ENCODE measurements at places on chromosomes 6 and 20.

DNA sequence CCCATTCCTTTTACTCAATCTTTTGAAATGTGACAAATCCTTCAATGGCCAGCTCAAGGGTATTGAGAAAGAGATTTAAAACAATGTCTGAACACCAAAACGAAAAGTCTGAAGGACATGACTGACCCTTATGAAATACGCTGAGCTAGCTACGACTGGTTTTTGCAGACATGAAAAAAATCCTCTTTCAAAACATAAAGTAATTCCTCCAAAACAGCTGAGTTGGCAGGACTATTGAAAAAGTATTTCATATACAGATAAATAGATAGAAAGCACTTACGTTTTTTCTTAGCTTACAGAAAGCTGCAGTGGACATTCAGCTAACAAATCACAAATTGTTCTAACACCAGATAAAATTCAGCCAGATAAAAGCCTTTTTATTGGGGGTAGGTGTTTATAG is 702.7 kb upstream of the AGPAT4 start:
- DNase-seq = no peak

GRCh38 chr6:137161949-137162348 is 11.5 kb downstream of the IL22RA2 start:
- no peak for DNase-seq

DNA sequence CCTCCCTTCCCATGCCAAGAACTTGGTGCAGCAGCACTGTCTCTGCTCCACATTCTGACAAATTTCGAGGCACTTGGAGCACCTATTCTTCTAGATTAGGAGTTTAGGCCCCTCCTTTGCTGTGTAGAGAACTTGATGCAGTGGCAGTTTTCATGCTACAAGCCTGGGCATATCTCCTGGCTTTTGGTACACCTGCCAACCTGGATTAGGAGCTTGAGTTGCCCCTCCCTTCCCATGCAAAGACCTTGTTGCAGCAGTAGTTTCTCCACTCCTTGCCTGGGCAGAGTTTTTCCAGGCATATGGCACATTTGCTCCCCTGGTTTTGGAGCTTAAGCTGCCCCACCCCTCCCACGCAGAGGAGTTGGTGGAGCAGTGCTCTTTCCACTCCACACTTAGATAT is 956.1 kb downstream of the EYS start:
- peak; percentile 39 for DNase-seq

GRCh38 chr6:166743406-166744222 is 116.6 kb upstream of the RPS6KA2 start:
- no peak for DNase-seq

GRCh38 chr20:7375905-7376304 is 564.4 kb downstream of the HAO1 start:
- DNase-seq = no peak

DNA sequence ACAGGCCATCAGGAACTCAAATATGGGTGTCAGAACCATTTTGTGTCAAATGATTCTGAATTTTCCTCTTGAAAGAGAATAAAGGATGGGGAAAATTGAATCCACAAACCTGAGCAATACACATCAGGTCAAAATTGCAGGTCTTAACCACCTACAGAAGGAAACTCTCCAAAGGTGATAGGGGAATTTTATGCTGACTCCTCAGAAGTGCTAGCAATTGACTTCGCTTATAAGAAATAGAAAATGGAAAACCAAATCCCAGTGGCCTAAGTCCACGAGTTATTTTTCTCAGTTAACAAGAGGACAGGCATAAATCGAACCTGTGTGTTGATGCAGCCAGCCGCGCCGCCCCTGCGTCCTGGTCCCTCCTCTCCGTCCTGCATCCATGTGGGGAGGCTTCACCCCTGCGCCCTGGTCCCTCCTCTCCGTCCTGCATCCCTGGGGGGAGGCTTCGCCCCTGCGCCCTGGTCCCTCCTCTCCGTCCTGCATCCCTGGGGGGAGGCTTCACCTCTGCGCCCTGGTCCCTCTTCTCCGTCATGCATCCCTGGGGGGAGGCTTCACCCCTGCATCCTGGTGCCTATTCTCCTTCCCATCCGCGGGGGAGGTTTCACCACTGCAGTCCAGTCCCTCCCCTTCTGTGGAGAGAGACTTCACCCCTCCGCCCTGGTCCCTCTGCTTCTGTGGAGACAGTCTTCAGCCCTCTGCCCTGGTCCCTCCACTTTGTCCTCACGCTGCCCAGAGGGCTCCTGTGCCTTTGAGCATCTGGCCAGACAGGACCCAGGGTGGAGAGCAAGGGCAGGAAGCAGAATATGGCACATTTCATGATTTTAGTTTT is 230.3 kb downstream of the SMOC2 start:
- DNase-seq = no peak

DNA sequence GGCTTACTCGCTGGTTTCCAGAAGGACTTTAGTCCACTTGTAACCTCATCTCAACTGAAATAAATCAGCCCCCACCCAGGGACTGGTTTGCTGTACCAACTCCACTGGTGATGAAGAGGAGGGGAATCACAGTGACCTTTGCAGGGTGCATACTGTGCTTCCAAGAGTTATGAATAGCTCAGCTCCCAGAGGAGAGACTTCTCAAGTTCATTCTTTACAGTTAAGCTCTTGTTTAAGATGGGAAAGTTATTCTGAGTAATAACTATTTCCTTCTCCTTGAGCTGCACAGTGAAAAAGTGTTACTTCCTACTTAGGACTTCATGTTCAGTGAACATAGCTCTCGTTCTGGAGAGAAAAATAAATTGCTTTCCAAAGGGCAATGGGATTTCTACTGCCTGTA is 166.5 kb upstream of the ECI2 start:
- DNase-seq = no peak

- DNase-seq = peak; percentile 89
These were observed 671 bp downstream of the TAPBP start for GRCh38 chr6:33313105-33313708.

DNA sequence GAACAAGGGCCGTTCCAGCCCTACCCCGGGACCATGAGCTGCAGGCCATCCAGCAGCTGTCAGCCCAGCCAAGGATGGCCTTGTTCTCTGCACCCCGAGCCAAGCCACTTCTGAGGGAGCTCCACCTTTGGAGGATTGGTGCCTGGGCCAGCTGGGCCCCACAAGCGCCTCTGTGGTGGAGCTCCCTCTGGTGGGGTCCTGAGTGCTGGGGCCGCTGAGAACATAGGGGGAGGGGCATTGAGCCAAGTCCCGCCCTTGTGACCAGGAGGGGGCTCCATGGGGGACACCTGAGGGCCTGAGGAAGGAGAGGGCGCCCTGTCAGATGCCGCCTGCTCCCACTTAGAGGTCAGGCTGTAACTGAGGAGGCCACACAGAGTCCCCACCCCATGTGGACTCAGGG is 43.2 kb downstream of the YTHDF1 start:
- no peak for DNase-seq

DNA sequence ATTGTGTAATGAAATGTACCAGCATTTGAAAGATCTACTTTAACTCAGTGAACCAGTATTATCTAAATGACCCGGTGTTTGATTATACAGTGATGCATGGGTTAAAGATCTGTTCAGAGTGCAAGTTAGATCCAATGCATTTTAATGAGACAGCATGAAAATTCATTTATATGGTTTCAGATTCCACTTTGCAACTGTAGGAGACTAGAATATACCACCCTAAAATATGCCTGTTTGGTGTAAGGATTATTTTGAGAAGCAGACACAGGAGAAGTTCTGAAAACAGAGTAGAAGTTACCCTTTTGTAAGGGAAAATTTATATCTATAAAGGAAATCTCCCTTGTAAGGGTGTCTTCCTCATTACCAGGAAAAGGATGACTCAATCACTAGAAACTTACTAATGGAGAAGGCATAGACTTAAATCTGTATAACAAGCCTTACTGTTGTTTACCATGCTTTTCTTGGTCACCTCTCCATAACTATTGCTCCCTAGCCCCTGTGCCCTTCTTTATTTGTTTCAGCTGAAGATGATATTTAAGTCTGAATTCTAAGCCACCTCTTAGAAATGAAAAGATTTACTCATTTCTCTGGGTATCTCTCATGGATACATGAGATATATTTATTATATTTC is 105.4 kb downstream of the NCOA3 start:
- DNase-seq = peak; percentile 23

DNA sequence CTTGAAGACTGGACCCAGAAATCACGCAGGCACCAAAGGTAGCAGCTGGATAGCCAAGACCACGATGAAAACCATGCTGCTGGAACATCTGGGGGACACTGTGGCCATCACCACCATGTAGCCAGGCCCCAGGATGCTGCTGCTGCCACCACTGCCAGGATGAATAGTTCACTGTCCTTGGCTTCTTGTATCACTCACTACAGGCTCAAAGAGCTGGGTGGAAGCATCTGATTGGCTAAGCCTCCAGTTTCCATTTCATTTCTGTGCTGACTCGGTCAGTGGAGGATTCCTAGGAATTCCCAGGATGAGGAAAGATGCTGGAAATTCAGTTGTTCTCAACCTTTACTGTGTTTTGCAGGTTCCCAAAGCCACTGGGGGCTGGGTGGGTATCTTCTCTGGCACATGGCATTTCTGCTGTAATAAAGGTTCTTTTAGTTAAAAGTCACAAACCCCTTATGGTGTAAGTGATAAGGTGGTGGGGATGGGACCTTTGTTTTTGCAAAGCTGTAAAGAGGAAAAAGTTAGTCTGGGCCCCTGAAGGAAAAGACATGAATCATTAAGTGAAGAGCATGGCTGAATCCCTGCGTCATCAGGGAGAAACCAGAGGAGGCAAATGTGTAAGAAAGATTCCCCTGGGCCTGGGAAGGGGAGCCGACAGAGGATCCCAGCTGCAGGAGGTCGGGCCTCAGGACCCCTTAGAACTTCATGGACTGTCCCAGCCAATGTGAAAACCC is 75.6 kb upstream of the RNF24 start:
- peak; percentile 91 for DNase-seq

DNA sequence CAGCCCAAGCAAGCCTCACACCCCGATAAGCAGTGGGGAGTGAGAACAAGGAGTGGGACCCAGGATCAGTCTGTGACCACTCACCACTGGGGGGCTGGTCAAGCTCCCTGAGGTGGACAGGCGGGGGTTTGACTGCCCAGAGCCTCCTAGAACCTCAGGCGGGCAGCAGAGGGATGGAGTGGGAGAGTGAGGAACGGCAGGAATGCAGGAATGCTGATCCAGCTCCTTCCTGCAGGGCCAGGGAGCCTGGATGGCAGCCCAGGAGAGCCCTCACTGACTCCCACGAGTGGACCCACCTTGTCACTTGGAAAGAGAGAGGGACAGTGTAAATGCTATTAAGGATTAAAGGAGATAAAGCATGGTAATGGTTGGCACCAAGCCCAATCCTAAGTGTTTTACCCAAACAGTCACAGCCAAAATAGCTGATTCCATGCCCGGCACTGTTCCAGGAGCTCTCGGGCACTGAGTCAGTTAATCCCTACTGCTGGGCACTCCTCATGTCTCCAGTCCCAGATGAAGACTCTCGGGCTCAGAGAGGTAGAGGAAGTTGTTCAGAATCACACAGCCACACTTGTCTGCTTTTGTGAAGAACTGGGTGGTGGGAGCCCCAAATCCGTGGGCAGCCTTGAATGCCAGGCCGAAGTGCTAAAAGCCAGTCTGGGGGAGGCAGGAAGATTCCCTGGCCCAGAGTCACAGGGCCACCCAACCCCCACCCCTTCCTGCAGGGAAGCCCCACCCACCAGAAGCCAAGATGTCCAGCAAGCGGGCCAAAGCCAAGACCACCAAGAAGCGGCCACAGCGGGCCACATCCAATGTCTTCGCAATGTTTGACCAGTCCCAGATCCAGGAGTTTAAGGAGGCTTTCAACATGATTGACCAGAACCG is 3.1 kb downstream of the MYL9 start:
- peak; percentile 98 for DNase-seq
